ENCODE measurements at places on chromosomes 11 and 22. TPM values are rescaled to one million over a fixed set of nuclear protein-coding genes. Genes with fewer than 3 reads are reported as not detected.
A peak's percentile ranks its signal among the peaks of the same experiment; 100 is the strongest.

GAL3ST1 gene
- total RNA-seq: 3.0 TPM

CD248 gene
- total RNA-seq: 24.5 TPM

CSNK2A3 gene
- 2.6 TPM for total RNA-seq

PKDREJ gene
- total RNA-seq: 0.04 TPM

RASL10A gene
- total RNA-seq: 1.5 TPM

GDPD4 gene
- 0.13 TPM for total RNA-seq

NXPE4 gene
- not detected for total RNA-seq

FAM111B gene
- total RNA-seq: 8.6 TPM

UPB1 gene
- 0.75 TPM for total RNA-seq

MAPK8IP1 gene
- 29.3 TPM for total RNA-seq

SMIM38 gene
- total RNA-seq: 0.98 TPM

OR51B4 gene
- 0.09 TPM for total RNA-seq

DNA sequence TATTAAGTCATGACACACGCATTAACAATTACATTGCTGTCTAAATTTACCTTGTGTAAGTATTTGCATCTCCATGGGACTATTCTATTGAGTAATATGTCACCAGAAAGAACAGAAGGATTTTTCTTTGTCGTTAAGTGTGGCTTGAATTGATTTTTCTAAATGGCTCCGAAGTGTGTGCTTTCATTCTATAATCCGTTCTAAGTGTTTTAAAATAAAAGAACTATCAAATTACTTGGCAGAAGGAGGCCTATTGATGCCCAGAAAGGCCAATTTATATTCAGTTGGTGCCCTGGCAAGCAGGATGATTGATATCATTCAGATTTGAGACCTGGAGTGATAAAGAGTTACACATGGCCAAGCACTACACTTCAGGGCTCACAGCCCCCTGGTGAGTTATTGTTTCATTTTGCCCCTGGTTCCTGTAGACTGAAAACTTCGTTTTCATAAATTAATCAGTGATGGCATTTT is 538.9 kb upstream of the ANO5 start:
- no peak for DNase-seq
- no peaks in the 10 kb centered on the region for H3K27me3 ChIP-seq
- no peaks in the 10 kb centered on the region for H3K4me1 ChIP-seq
- H3K4me3 ChIP-seq: no peak overlapping the region

DNA sequence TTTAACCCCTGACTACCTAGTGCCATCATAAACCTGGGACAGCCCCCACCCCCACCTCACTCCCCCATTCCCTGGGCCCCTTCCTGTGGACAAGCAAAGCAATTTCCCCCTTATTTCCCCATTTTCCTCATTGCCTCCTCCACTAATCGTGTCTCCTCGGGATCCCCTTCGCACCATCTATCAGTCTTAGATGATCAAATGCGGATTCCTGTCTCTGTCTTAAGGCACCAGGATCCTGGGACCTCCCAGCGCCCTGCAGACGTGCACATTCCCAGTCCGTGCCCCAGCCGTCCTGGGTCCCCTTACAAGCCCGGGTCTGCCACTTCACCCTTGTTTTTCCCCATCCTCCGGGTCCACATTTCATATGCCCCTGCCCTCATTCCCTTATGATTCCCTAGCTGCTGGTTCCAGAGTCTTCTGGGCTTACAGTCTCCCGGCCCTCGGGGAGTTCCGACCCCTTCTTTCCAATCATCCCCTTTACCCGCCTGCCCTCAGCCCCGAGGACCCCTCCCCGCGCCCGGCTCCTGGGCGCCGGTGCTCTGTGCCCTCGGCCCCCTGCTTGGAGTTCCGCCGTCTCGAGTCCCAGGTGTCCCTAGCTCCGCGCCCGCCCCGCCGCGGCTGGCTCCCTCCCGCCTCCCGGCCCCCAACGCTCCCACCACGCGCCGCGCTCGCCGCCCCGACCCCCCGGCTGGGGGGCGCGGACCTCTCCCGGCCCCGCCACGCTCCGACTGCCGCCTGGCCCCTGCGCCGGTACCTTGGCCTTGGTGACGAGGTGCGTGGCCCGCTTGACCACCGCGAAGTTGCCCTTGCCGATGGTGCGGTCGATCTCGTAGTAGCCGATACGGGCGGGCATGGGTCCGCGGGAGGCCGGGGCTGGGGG is 599 bp downstream of the SIK3 start:
- H3K27me3 ChIP-seq: no peaks in the 10 kb centered on the region
- H3K27ac ChIP-seq: peak overlapping the region; percentile 94
- H3K36me3 ChIP-seq: no peaks in the 10 kb centered on the region
- DNase-seq: peak; percentile 65

DNA sequence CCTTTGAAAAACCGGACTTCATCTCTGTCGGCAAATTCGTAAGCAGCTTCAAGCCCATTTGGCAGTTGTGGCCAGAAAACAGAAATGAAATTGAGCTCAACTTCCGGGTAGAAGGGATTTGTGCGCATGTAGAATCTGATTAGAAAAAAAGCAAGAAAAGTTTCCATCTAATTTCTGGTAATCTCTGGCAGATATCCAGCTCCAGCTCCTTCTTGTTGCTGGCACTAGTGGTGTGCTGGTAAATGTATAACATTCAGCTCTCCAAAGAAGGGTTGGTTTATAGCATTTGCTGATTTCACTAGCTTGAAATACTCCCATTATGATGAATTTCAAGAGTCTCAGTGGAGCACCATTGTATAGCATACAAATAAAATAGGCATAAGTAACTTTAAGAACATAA is 5.4 kb downstream of the MMP1 start:
- no peaks in the 10 kb centered on the region for H3K36me3 ChIP-seq
- no peaks in the 10 kb centered on the region for H3K4me1 ChIP-seq
- H3K4me3 ChIP-seq: no peak overlapping the region
- no peaks in the 10 kb centered on the region for H3K27me3 ChIP-seq
- H3K27ac ChIP-seq: no peak overlapping the region
- no peak for DNase-seq

DNA sequence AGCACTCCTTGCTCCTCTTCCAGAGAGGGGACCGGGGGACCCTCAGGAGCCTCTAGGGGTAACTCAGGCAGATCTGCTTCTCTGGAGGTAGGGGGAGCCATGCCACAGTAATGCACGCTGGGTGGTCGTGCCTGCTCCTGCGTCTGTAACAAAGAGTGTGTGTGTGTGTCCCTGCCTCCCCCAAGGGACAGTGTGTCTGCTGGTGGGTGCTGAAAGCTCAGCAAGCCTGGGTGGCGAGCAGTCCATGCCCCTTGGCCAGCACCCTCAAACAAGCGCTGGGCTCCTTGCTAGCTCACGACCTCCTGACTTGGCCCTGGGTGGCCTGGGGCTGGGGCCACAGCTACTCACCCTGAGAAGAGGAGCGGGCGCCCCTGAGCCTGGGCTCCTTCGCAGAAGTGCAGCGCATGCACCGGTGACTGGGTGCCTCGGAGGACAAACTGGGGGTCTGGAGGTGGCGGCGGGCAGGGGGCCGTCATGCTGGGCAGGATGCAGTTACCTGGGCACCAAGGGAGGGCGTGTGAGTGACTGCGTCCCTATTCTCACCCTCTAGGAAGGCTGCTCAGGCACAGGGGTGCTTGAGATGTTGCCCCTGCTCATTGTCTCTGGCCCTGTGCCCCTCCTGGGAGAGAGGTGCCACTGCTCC is 33.7 kb downstream of the GNB1L start:
- no peaks in the 10 kb centered on the region for H3K27me3 ChIP-seq
- no peaks in the 10 kb centered on the region for H3K4me1 ChIP-seq
- no peak overlapping the region for H3K27ac ChIP-seq
- DNase-seq: no peak
- H3K36me3 ChIP-seq: no peaks in the 10 kb centered on the region

- H3K27ac ChIP-seq: no peak overlapping the region
- DNase-seq: no peak
- no peaks in the 10 kb centered on the region for H3K4me1 ChIP-seq
- H3K27me3 ChIP-seq: no peaks in the 10 kb centered on the region
- H3K36me3 ChIP-seq: no peaks in the 10 kb centered on the region
- H3K4me3 ChIP-seq: no peak overlapping the region
Measured at GRCh38 chr11:57971272-57972012, 52.2 kb upstream of the OR9Q1 start.

GRCh38 chr11:69413015-69413801 is 68.3 kb upstream of the LINC01488 start:
- no peaks in the 10 kb centered on the region for H3K27me3 ChIP-seq
- peaks cover 34% of the 10 kb centered on the region for H3K4me1 ChIP-seq
- no peak for DNase-seq
- no peak overlapping the region for H3K4me3 ChIP-seq
- H3K27ac ChIP-seq: no peak overlapping the region
- no peaks in the 10 kb centered on the region for H3K36me3 ChIP-seq

- no peak overlapping the region for H3K27ac ChIP-seq
- no peak overlapping the region for H3K4me3 ChIP-seq
- H3K27me3 ChIP-seq: no peaks in the 10 kb centered on the region
- no peaks in the 10 kb centered on the region for H3K36me3 ChIP-seq
Measured at GRCh38 chr11:127474766-127475165, 474.2 kb upstream of the KIRREL3 start.

DNA sequence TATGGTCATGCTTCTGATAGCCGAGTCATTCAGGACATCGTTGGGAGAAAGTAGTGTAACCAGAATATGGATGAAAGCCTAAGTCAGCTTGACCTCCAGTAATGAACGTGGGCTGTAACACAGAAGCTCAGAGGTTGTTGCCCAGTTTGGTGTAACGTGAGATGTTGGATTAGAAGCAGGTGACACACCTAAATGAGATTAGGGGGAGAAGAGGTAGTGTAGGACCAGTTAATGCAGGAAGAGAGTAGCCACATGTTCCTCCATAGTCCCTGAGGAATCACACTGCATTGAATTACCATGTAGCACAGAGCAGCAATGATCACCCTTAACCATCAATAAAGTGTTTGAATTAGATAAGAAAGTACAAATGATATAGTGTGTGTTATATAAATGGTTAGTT is 20.4 kb downstream of the FBXO7 start:
- H3K36me3 ChIP-seq: peaks cover 45% of the 10 kb centered on the region
- H3K4me3 ChIP-seq: no peak overlapping the region
- DNase-seq: no peak
- H3K4me1 ChIP-seq: no peaks in the 10 kb centered on the region
- no peak overlapping the region for H3K27ac ChIP-seq

GRCh38 chr11:91997226-91997625 is 227.4 kb upstream of the FAT3 start:
- no peak overlapping the region for H3K27ac ChIP-seq
- H3K27me3 ChIP-seq: no peaks in the 10 kb centered on the region
- DNase-seq: peak; percentile 85

- H3K4me1 ChIP-seq: peaks cover 26% of the 10 kb centered on the region
- H3K27ac ChIP-seq: peak overlapping the region; percentile 75
- peaks cover 15% of the 10 kb centered on the region for H3K36me3 ChIP-seq
- DNase-seq: no peak
- H3K27me3 ChIP-seq: peaks cover 18% of the 10 kb centered on the region
- H3K4me3 ChIP-seq: no peak overlapping the region
Measured at GRCh38 chr11:61954106-61954850, 4.1 kb downstream of the BEST1 start.

- H3K27ac ChIP-seq: no peak overlapping the region
- DNase-seq: no peak
- H3K4me3 ChIP-seq: no peak overlapping the region
- no peaks in the 10 kb centered on the region for H3K36me3 ChIP-seq
- peaks cover 2% of the 10 kb centered on the region for H3K27me3 ChIP-seq
Measured at GRCh38 chr11:35550374-35551036, 25.1 kb upstream of the PAMR1 start.

- H3K27me3 ChIP-seq: peaks cover 53% of the 10 kb centered on the region
- H3K27ac ChIP-seq: no peak overlapping the region
Measured at GRCh38 chr11:8016440-8016839, 29.3 kb downstream of the EIF3F start.

DNA sequence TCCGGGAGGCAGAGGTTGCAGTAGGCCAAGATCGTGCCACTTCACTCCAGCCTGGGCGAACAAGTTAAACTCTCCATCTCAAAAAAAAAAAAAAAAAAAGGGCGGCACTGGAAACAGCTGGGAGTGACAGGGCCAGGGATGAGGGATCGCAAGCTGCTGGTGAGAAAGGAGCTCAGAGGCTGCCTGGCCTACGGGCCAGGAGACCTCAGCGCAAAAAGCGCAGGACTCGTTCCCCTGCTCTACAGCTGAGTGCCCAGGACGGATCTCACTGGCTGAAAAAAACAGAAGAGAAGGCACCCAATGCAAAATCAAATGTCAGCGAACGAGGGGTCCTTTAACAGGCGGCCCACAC is 650 bp upstream of the NUP50 start:
- no peaks in the 10 kb centered on the region for H3K27me3 ChIP-seq
- H3K4me1 ChIP-seq: peaks cover 15% of the 10 kb centered on the region
- peak overlapping the region; percentile 86 for H3K4me3 ChIP-seq
- peak overlapping the region; percentile 87 for H3K27ac ChIP-seq

DNA sequence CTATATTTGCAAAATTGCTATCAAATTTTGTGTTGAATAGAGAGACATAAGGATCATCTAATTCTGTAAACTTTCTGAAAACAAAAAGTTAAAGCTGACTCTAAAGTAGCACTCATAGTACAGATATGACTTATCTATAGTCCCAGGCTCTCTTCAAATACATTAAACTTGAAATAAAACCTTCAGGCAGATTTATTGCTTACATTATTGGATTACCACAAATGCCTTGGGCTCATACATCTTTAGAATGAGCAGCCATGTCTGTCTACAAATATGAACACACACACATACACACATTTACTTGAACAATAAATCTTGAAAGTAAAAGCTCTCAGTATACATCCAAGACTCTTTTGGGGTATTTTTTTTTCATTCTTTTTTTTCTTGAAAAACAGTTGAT is 207.9 kb downstream of the LUZP2 start:
- no peaks in the 10 kb centered on the region for H3K27me3 ChIP-seq
- no peaks in the 10 kb centered on the region for H3K36me3 ChIP-seq
- no peak for DNase-seq
- no peaks in the 10 kb centered on the region for H3K4me1 ChIP-seq
- no peak overlapping the region for H3K4me3 ChIP-seq

GRCh38 chr11:68312780-68313573 is 586 bp downstream of the LRP5 start:
- H3K27ac ChIP-seq: peak overlapping the region; percentile 91
- DNase-seq: peak; percentile 34
- peaks cover 3% of the 10 kb centered on the region for H3K27me3 ChIP-seq

DNA sequence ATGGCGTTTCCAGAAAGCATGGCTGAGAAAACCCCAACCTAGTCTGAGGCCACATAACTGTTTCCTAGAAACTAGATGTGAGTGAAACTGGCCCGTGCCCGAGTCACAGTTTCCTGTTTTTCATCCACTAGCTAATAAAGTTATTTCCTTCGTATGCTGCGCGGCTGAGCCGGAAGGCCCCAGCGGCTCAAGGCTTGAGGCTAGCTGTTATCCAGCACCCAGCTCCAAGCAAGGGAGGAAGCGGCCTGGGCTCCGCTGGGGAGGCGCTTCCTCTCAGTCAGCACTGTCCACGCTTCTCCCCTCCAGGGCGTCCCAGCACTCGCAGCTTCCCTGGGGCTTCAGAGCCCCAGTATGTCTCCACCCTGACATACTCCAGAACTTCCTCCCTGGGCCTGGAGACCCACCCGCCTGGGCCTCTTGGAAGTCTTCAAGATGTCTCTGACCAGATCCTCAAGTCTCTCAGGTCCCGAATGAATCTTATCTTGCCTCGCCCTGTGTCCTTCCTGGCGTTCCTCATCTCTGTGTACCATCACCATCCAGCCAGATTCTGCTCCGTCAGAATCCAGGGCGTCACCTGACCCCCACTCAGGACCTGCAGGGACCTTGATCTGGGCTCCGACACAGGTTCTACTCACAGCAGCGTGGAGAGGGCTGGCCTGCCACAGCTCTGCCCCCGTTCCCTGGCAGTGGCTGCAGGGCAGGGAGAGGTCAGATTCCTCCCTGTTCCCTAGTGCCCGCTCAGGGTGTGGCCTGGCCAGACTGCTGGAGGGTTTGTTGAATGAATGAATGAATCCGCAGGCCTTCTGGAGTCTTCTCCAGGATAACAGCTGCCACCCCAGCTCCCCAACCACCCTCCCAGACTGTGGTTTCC is 81.9 kb downstream of the LRRC32 start:
- H3K27ac ChIP-seq: peak overlapping the region; percentile 90
- H3K4me3 ChIP-seq: no peak overlapping the region
- no peaks in the 10 kb centered on the region for H3K36me3 ChIP-seq
- H3K27me3 ChIP-seq: no peaks in the 10 kb centered on the region
- DNase-seq: peak; percentile 88
- peaks cover 19% of the 10 kb centered on the region for H3K4me1 ChIP-seq
